Activated CD8-positive, alpha-beta memory T cell treated with anti-CD3 and anti-CD28 coated beads, Interleukin-2, amount 10 ng/mL, durations not matched to agents 7 days and 5 days (primary cell): ENCODE measurements at places on chromosomes 5 and 9. TPM values are rescaled to one million over a fixed set of nuclear protein-coding genes. Genes with fewer than 3 reads are reported as not detected.

The CAMK4 gene
- total RNA-seq, result 91.1 TPM

The LAMC3 gene
- 0.06 TPM for total RNA-seq

The CDKN2B-AS1 gene
- 3.4 TPM for total RNA-seq

The S1PR3 gene
- total RNA-seq, result 0.06 TPM

The PCDHB7 gene
- not detected for total RNA-seq

The PRUNE2 gene
- total RNA-seq, result 1.3 TPM

The ELP1 gene
- total RNA-seq, result 26.1 TPM

The CER1 gene
- not detected for total RNA-seq
